ENCODE measurements at places on chromosomes 13 and 19.

DNA sequence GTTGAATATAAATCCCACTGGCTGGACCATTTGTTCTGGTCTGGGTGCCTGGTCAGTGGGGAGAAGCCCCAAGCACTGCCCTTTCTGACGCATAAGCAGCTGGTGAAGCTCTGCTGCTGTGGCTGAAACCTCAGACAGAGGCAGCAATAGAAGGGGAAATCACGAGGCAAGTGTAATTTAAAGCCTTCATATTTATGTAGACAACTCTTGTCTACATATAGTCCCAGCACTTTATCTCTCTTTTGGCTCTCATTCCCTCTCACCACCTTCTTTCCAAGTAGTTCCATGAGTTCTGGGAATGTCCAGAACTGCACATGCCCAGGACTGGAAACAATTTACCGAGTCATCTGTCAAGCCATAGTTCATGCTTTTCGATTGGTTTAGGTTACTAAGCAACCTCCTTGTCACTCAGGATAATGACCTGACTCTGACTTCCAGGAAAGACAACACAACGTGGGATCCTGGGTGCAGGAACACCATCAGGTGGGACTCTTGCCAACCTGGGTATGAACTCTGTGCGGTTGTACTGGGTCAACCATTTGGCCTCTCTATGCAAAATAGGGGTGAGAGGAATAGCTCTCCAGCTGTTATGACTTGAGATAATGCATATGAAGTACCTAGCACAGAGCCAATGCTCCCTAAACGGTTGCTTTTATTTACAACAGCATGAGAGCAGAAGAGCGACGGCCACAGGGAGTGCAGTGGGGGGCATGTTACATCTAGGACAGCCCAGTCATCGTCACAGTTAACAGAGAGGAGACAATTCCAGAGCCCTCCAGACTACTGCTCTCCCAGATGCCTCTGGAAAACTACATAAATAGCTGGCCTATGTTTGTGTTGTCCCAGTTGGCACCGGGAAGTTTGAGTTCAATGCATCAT lies 321.9 kb downstream of the FOXO1 start:
- no peak for DNase-seq

DNA sequence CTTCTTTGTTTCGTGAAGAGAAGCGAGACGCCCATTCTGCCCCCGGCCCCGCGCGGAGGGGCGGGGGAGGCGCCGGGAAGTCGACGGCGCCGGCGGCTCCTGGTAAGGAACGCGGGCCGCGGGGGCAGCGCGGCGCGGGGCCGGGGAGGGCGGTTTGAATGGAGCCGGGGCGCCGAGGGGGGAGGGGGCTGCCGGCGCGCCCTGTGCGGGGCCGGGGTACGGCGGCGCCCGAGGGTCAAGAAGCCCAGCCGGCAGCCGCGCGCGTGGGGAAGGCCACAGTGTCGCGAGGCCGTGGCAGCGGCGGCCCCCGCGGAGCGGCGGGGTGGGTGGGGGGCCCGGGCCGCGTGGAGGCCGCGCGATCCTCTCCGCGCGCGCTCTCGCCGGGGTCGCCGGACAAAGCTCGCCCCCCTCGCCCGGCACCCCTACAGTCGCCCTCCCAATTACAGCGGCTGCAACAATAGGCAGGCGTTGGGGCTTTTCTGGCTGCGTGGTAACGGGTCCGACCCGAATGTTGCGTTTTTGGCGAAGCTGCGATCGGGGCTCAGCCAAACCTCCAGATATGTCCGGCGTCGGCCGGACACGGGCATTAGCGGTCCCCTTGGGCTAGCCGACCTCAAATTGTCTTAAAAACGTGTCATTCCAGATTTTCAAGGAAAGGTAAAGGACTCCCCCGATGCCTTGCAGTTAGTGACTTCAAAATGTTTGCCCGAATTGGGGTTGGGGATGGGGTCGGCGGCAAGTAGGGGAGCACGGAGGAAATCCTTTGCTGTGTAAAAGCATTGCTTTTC lies 437 bp downstream of the SMARCA4 start:
- DNase-seq = no peak

- DNase-seq = no peak
Observed at GRCh38 chr19:13538601-13539253, 32.4 kb upstream of the CACNA1A start.

- no peak for DNase-seq
Observed at GRCh38 chr19:512547-513365, 5.5 kb downstream of the TPGS1 start.

- DNase-seq = no peak
Observed at GRCh38 chr13:33045851-33046592, 29.8 kb downstream of the KL start.

DNA sequence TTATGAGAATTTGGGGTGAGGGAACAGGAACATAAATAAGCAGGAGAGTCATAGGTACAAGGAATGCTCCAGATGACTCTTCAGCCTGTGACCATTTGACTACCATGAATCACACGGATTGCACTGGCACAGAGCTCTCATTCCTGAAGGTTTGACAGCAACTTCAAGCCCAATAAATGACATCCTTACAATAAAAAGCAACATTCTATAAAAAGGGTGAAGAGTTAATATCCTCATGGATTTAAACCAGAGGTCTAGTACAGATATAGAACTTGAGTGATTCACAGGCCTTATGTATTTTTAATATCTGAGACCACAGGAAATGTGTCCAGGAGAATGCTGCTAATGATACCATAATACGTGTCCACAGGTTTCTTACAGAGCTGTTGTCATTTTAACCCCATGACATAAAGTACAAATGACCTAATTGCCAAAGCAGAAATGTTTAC lies 158.1 kb downstream of the IRS2 start:
- no peak for DNase-seq

- no peak for DNase-seq
Observed at GRCh38 chr13:23777575-23777870, 111.7 kb downstream of the MIPEP start.
